ENCODE measurements at places on chromosomes 4 and X.

DNA sequence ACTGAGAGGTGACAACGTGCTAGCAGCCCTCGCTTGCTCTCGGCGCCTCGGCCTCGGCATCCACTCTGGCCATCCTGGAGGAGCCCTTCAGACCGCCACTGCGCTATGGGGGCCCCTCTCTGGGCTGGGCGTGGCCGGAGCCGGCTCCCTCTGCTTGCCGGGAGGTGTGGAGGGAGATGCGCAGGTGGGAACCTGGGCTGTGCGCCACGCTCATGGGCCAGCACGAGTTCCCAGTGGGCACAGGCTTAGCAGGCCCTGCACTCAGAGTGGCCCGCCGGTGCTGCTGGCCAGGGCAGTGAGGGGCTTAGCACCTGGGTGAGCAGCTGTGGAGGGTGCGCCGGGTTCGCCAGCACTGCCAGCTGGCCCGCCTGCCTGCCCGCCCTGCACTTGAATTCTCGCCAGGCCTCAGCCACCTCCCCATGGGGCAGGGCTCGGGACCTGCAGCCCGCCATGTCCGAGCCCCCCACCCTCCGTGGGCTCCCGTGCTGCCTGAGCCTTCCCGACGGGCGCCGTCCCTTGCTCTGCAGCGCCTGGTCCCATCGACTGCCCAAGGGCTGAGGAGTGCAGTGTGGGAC lies 148.0 kb downstream of the RAPGEF2 start:
- no peak for DNase-seq

GRCh38 chr4:54909961-54910360 lies 215.4 kb downstream of the KDR start:
- no peak for DNase-seq

DNA sequence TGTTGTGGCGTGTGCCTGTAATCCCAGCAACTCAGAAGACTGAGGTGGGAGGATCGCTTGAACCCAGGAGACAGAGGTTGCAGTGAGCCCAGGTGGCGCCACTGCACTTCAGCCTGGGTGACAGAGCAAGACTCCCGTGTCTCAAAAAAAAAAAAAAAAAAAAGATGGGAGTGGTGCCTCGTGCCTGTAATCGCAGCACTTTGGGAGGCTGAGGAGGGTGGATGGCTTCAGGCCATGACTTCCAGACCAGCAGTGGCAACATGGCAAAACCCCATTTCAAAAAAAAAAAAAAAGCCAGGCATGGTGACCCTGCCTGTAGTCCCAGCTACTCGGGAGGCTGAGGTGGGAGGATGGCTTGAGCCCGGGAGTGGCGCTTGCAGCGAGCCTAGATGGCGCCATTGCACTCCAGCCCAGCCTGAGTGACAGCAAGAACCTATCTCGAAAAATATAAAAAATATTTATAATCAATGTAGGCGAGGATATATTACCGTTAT lies 27.0 kb downstream of the EIF2S3 start:
- DNase-seq = no peak

- DNase-seq = no peak
These were observed 1.6 kb downstream of the TMEM187 start for GRCh38 chrX:153974003-153974725.

DNA sequence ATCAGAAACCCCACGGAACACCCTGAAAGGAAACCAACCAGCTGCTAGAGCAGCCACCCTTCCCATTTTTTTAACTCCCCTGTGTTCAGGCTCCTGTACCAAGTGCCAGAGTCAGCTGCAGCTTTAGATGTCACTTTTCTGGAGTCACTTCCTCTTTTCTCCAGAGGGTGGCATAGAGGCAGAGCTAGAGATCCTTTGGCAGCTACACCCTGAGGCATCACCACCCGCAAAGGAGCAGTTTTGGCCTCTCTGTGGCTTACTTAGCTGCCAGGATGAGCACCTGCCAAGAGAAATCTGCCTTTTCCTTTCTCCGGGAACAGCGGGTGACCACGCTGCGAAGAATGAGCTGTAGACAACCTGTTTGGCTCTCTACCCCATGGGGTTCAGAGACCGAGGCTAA lies 58.0 kb upstream of the CHRDL1 start:
- no peak for DNase-seq

GRCh38 chr4:168776382-168776781 lies 233.7 kb downstream of the CBR4 start:
- DNase-seq = no peak

DNA sequence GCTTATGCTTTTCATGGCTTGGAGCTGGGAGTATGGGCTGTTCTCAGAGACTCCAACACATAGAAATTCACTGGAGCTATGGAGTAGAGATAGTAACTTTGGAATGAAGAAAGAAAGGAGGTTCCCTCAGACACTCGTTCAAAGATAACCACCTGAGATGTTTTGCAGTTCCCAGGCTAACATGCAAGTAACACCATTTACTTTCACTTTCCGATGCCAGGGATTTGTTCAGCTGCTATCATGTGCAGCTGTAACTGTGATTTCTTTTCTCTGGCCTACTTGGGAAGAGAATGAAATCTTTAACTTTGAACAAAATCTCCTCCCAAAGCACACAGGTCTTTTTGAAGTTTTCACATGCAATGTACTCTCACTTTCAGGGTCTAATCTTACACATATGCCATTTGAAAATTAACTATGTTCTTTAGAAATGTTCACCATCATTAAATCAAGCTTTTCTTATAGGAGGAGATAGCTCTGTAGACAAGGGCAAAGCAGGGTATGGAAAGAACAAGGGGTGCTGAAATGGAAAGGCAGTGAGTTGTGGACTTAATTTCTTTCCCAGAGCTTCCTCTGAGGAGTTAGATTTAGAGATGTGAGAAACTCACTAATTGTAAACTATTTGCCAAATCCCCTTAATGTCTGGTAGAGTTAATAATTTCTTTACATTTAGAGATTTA lies 514.3 kb downstream of the PDHA2 start:
- DNase-seq = no peak

DNA sequence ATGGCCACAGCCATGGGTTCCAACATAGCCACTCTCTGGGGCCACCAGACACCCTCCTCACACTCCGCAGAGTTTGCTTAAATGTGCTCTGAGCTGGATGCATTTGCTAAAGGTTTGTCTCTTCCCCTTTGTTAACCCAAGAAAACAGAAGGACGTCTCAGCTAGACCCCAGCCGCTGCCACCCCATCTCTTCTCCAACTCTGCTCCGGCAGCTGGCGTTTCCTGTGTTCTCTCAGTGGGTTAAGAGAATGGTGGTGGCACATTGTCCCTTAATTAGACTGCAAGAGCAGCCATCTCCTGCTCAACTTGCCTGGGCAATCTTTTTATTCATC lies 43.7 kb upstream of the FAM9C start:
- DNase-seq = no peak

- DNase-seq = no peak
These were observed 24.9 kb downstream of the ALPK1 start for GRCh38 chr4:112321776-112322684.

GRCh38 chrX:19075754-19076153 lies 46.5 kb downstream of the ADGRG2 start:
- no peak for DNase-seq

- no peak for DNase-seq
These were observed 32.5 kb downstream of the DLG3 start for GRCh38 chrX:70476934-70477733.

- no peak for DNase-seq
These were observed 28.4 kb downstream of the TRMT44 start for GRCh38 chr4:8468746-8469535.

GRCh38 chr4:16573206-16573605 lies 325.2 kb downstream of the LDB2 start:
- DNase-seq = no peak

DNA sequence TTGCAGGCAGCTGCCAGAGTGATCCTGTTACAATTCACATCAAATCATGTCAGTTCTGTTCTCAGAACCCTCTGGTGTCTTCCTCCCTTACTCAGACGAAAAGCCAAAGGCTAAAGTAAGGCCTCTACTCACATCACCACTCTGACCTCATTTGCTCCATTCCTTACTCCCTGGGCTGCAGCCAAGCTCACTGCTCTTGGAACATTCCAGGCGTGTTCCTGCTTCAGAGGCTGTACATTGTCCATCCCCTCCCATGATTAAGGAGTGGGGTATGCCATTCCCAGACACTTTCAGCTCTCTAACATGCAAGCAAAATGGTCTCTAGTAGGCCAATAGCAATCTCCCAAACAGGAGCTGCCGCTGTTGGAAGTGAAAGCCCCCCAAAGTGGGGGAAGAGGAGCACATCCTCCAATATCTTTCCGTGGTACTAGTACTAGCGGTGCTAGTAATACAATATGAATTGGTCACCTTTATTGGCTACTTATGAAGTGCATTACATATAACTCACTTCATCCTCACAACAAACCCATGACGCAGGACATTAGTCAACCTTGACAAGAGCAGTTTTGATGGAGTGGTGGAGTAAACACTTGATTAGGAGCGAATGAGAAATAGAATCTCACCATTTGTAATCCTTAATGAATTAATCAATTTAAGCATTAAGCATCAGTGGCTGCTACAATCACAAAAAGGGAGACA lies 15.0 kb downstream of the GAB3 start:
- no peak for DNase-seq

- DNase-seq = no peak
These were observed 1001.3 kb downstream of the CCSER1 start for GRCh38 chr4:91128519-91128918.

DNA sequence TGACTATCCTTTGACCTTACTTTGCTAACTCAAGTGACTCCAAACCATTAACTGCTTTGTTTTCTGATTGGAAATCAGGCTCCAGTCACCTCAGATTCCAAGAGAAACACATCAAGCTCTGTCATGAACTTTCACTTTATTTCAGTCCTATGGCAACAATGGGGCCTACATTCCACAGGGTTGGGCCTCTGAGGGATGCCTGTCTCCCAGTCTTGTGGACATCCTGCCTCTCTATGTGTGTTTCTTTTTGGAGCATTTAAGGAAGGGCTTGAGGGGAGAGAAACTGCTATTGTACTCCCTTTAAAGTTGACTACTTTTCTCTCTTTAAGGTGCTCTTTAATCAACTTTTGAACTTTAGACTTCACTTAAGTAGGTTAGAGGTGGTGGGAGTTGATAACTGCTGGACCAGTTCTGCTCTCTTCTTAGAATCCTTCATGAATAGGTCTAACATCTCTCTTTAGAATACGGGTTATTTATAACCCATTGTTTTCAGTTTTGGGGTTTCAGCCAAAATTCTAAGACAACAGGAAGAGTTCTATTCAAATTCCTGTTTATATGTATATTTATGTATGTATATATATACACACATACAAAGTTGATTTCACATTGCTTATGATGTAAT lies 274.3 kb upstream of the NR3C2 start:
- no peak for DNase-seq

GRCh38 chr4:113952452-113953029 lies 26.9 kb downstream of the ARSJ start:
- DNase-seq = peak; percentile 18

DNA sequence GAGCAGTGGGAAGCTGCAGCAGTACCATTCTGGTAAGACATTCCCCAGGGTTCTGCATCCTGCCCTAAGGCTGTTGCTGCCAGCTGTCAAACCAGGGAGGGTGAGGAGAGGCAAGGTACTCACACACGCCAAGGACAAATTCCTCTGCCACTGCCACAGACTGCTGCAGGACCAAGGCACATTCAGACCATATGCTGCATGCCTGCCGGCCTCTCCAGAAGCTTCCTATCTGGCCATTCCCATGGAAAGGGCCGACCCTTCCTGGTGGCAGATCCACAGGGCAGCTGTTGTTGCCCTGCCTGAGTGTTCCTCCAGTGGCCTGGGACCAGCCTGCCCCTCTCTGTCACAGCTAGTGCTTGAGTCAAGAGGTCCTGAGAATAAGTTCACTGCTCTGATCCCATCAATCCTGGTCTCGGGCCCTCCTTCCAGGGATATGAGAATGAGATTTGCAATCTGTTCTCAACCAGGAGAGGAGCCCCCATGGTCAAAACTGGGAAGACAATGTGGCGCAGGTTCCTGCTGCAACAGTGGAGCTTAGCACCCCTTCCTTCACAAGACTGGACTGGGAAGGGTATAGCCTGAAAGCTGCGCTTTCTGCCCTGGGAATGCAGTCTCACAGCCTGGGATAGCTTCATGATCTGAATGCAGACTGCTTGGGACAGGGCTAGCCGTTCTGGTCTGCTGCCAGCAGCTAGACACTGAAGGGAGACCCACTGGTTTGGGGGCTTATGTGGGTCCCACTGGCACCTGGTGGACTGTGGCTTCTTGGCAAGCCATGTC lies 342.5 kb upstream of the NDST3 start:
- DNase-seq = no peak

DNA sequence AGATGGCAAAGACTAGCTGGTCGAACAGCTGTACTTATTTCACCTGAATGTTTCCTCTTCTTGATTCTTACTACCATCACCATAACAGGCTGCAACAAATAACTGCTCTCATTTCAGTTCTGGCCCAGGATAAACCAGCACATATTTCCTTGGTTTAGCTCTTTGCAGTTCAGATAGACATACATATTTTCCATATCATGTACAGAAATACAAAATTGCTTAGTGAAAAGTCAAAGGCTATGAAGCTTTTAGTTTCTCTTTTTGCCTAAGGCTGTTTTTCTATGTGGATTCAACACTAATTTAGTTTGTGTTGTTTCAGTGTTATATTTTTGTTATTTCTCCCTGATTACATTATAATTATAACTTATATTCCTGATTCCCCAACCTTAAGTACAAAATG lies 103.6 kb upstream of the BMP3 start:
- no peak for DNase-seq

- DNase-seq = no peak
These were observed 48.7 kb upstream of the HELT start for GRCh38 chr4:184969610-184970009.

GRCh38 chr4:86926435-86927086 lies 8.2 kb upstream of the AFF1 start:
- no peak for DNase-seq

GRCh38 chrX:42094218-42094617 lies 170.9 kb upstream of the CASK start:
- no peak for DNase-seq

DNA sequence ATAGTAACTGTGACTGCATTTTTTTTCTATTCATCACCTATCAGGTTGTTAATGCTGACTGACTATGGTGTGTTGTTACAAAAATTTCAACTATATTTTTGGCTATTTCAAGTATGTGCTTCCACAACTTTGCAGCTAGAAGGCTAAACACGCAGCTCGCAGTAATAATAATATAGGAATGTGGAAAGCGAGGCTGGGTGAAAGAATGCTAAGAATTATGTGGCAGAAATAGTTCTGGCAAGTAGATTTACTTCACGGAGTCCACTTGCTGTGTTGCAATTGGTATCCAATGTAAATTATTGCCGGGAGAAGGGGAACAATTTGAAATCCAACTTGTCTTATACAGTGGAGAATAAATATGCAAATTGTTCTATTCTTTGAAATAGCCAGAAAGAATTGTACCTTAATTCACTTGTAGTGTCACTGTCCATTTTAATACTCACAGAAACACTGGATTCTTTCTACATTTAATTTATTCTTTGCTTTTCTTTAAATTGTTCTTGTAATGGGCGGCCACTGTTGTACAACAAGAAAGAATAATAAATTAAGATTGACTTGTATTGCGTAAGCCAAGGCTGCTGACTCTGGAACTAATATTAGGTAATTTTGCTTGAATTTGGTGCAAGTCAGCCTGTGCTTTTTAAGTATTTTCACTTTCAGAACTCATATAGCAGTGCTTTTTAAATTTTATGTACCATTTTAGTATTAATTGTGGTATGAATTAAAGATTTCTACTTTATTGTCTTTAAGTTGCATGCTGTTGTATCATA lies 154.9 kb downstream of the FRMPD4 start:
- DNase-seq = no peak

- DNase-seq = no peak
These were observed 28.5 kb downstream of the TBCK start for GRCh38 chr4:106287353-106287969.
